Cerebellar nuclear complex (tissue), 1 donor: ENCODE measurements at places on chromosomes 13 and 19.

GRCh38 chr19:42109896-42110295 is 22.4 kb downstream of the POU2F2 start:
- no peak for DNase-seq

- no peak for DNase-seq
These were observed 18.0 kb upstream of the CD70 start for GRCh38 chr19:6608940-6609339.

DNA sequence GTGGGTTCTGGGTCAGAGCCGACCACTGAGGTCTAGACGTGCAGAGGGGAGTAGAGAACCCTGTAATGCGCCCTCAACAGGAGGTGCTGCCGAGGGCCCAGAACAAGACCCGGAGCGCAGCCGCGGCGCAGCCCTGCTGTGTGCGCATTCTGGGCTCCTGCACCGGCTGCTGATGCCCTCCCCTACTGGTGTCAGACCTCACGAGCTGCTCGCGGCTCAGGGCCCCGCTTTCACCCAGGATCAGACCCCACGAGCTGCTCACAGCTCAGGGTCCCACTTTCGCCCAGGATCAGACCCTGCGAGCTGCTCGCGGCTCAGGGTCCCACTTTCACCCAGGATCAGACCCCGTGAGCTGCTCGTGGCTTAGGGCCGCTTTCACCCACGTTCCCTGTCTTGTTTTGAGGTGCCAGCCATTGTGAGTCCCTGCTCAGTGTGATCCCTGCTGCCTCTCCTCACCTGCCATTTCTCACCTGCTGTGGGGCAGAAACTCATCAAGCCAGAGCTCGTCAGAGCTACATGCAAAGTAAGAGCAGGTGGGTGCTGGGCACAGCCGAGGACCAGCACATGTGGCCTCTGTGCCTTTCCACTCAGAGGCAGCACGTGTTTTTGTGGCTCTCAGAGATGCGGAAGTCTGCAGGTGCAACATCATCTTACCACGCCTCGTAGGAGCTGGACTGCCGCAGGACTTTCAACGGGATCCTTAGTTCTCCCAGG is 47.0 kb upstream of the C13orf46 start:
- no peak for DNase-seq

DNA sequence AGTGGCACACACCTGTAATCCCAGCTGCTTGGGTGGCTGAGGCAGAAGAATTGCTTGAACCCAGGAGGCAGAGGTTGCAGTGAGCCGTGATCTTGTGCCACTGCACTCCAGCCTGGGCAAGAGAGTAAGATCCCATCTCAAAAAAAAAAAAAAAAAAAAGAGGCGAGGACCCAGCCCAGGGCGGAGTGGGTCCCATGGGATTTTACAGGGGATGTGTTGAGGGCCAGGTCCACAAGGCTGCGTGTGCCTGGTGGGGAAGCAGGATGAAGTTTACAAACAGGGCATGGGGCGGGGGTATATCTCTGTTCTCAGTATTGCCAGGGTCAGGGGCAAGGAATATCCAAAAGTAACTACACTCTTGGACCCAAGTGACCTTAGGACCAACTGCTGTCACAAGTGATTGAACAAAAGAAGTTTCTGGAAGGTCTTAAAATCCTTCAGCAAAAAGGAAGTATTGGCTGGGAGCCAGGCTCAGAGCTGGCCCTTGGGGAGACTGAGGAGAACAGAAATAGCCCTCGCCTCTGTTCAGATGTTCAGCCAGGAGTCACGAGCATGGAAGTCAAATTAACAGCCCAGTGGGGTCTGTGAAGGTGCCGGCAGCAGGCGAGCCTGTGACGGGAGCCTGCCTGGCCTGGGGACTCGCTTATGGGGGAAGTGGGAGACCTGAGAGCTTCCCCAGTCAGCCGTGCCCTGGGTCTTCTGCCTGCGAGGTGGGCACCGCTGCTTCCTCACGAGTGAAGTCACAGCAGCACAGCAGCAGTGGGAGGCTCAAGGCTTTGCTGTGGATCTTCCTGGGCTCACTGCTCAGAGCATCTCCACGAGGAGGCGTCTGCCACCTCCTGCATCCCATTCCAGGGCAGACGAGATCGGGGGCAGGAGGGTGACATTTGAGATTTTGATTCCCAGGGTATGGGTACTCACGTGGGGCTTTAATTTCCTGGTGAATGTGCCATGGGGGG is 6.4 kb downstream of the MYO9B start:
- DNase-seq = no peak

GRCh38 chr13:51065372-51066090 is 45.5 kb downstream of the C13orf42 start:
- no peak for DNase-seq

- no peak for DNase-seq
These were observed 2.5 kb upstream of the GARIN5A start for GRCh38 chr19:50478901-50479715.

DNA sequence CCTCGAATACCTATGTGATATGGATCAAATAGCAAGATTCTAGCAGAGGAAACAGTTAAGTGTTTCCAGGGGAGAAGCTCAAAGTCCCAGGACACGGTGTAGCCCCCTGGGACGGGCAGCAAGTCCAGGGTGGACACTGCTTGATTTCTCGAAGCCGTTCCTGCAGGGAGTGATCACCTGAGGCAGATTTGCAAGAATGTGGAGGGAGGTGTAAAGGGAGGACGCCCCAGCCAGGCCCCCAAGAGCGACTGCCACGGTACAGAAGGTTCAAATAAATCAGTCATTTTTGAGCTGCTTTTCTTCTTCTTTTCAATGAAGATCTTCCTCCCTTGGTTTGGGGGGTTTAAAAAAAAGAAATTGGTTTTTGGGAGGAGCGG is 41.4 kb downstream of the KLF2 start:
- DNase-seq = no peak

DNA sequence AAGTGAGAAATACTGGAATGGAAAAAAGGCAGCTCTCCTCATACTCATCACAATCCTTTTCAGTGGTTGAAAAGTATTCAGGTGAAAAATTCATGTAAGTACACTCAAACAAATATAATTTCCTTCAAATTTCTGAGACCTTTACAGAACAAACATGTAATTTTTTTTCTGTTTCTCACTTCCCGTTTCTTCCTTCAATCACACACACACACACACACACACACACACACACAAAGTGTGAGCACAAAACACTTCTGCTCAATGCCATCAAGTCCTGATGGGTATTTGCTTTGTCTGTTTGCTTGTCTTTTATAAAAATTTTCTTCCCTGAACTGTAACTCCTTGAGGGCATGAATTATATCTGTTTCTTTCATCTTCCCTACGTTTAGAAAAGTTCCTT is 110.6 kb downstream of the LIG4 start:
- DNase-seq = no peak

DNA sequence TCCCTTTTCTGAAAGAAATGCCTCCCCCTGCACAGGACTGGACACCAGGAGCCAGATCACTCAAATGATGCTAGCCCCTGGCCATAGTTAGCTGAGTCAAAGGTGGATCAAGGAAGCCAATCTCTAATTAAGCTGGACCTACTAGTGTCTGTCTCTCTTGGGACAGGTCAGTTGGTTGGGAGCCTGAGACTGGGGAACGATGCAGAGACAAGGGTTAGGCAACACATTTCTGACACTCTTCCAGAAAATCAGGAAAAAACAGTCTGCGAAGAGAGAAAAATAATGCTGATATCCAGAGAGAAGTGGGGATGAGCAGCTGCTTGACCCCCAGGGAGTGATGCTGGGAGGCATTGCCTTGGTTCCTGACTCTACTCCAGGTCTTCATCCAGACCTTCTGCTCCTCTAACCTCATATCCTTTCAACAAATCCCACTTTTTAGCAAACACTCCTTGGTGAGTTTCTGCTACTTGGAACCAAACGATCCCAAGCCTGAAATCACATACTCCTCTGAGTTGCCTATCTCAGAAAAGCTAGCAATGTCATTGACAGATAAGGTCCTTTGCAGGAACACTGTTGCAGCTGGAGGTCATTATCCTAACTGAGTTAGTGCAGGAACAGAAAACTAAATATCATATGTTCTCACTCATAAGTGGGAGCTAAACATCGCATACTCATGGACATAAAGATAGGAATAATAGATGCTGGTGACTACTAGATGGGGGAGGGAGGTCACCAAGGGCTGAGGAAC is 369.7 kb downstream of the COG6 start:
- no peak for DNase-seq

DNA sequence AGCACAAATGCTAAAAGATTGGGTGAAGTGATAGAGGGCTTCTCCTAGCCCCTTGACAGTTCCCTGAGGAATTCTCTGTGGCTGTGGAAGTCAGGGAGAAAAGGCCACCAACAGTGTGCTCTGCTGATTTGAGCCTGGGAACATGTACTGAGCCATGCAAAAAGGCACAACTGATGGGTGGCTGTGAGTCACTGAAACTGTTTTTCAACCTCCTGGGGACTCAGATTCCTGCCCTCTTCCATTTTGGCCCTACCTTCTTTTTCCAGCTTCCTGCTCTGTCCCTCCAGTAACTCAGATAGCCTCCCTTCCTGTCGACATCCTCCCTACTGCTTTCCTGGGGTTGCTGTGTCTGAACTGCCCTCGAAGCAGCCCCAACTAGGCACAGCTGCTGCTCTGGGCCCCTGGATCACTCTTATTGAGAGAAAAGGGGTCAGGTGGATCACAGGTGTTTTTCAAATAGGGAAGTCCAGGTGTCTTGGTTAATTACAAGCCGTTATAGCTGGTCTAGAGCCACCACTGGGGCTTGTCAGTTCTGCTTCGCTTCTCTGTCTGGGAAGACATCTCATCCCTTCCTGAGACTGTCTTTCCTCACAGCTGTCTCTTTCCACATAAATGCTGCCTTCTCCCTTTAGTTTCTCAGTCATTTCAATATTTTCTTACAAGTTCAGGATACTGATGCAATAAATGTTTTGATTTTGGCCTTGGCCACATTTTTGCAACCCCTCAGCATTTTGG is 13.7 kb downstream of the FAM124A start:
- no peak for DNase-seq
